Psoas muscle (tissue), 8 donors: ENCODE measurements at places on chromosomes 5 and 9. TPM values are rescaled to one million over a fixed set of nuclear protein-coding genes. Genes with fewer than 3 reads are reported as not detected.
A peak's percentile ranks its signal among the peaks of the same experiment; 100 is the strongest.

The NFIL3 gene
- total RNA-seq = 76.3 TPM

The GOLM1 gene
- total RNA-seq = 3.0 TPM

The SAXO1 gene
- total RNA-seq = not detected

The SLC6A7 gene
- total RNA-seq = not detected

The ZFP2 gene
- 0.71 TPM for total RNA-seq

- H3K36me3 ChIP-seq = no peaks in the 10 kb centered on the region
- H3K27me3 ChIP-seq = no peaks in the 10 kb centered on the region
- H3K4me1 ChIP-seq = peaks cover 69% of the 10 kb centered on the region
- peak; percentile 64 for DNase-seq
These were observed 60.9 kb downstream of the UBE2R2 start for GRCh38 chr9:33877727-33878489.
